ENCODE measurements at places on chromosomes 4 and X.

DNA sequence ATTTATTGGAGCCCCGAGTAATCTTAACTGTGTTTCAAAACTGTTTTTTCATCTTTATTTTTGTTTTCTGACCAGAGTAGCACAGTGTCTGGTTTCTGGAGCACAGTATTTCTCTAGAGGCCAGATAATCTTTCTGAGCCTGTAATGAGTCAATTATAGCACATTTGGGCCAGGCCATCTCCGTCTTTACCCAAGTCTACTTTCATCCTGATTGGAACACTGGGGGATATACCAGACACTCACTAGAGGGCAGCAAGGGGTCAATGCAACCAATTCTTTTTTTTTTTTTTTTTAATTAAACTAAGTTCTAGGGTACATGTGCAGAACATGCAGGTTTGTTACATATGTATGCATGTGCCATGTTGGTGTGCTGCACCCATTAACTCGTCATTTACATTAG is 282.0 kb downstream of the ARHGAP24 start:
- no peak for DNase-seq

DNA sequence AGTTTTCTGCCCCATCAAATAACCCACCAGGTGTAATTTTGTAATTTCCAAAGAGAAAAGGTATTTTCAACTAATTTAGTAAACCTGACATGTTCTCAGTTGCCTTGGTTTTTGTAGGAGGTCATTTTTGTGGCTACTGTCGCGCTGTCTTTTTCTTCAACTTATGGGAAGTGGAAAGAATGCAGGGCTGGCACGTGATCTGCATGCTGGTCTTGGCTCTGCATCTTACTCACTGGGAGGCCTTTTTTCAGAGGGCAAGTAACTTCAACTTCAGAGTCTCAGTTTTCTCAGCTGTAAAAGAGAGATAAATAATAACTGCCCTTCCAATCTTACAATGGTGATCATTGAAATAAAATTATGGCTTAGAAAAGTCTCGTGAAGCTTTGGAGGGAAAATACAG is 109.9 kb upstream of the SMIM10 start:
- no peak for DNase-seq

GRCh38 chrX:40748977-40749376 is 13.6 kb upstream of the MED14 start:
- no peak for DNase-seq

GRCh38 chrX:136496764-136497555 is 432 bp upstream of the HTATSF1 start:
- DNase-seq, result peak; percentile 66
